ENCODE measurements at places on chromosomes 2 and 18. TPM values are rescaled to one million over a fixed set of nuclear protein-coding genes. Genes with fewer than 3 reads are reported as not detected.

Gene VIL1
- 0.63 TPM for polyA plus RNA-seq

Gene MBD1
- 18.7 TPM for polyA plus RNA-seq

Gene G6PC2
- not detected for polyA plus RNA-seq

GRCh38 chr2:199488772-199489400 lies 31.1 kb upstream of the SATB2 start:
- no peaks in the 10 kb centered on the region for H3K4me1 ChIP-seq
- no peak for DNase-seq
- no peak overlapping the region for H3K27ac ChIP-seq
- no peak overlapping the region for H3K4me3 ChIP-seq

- H3K4me1 ChIP-seq: no peaks in the 10 kb centered on the region
- no peak overlapping the region for H3K27ac ChIP-seq
- H3K27me3 ChIP-seq: no peaks in the 10 kb centered on the region
- H3K36me3 ChIP-seq: no peaks in the 10 kb centered on the region
- no peak overlapping the region for H3K4me3 ChIP-seq
Observed at GRCh38 chr2:180609626-180610340, 370.6 kb upstream of the UBE2E3 start.

- peaks cover 4% of the 10 kb centered on the region for H3K36me3 ChIP-seq
- H3K4me1 ChIP-seq: peaks cover 6% of the 10 kb centered on the region
- peaks cover 12% of the 10 kb centered on the region for H3K27me3 ChIP-seq
- H3K4me3 ChIP-seq: peak overlapping the region; percentile 61
- no peak overlapping the region for H3K27ac ChIP-seq
- DNase-seq: no peak
Observed at GRCh38 chr18:31723990-31724711, 36.5 kb downstream of the SLC25A52 start.

DNA sequence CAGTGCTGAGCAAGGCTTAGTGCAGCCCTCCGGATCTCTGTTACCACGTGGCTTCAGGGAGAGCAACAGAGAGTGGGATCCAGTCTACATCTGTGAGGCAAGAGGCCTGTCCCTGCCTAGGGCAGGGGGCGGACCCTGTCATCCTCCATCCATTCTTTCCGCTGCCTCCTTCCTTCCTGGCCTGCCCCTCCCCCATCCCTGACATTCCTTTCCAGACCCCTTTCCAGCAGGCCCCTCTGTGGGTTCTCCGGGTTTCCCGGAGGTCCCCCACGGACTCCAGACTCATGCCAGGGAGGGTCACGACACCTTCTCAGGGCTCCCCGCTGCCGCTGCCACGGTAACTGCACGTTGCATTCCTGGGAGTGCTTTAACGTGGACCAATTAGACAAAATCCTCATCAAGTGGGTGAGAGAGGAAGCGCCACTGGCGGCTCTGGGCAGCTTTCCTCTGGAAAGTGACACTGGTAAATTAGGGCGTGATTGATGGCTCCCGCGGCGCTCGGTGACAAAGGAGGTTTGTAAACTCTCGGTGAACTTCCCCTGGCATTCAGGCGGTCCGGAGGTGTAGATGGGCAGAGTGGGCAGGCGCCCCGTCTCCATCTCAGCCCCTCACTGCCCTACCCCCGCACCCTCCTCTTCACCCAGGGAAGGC lies 11.4 kb downstream of the ATOH8 start:
- H3K4me1 ChIP-seq: no peaks in the 10 kb centered on the region
- H3K27me3 ChIP-seq: peaks cover 11% of the 10 kb centered on the region
- no peak overlapping the region for H3K4me3 ChIP-seq
- no peak for DNase-seq

DNA sequence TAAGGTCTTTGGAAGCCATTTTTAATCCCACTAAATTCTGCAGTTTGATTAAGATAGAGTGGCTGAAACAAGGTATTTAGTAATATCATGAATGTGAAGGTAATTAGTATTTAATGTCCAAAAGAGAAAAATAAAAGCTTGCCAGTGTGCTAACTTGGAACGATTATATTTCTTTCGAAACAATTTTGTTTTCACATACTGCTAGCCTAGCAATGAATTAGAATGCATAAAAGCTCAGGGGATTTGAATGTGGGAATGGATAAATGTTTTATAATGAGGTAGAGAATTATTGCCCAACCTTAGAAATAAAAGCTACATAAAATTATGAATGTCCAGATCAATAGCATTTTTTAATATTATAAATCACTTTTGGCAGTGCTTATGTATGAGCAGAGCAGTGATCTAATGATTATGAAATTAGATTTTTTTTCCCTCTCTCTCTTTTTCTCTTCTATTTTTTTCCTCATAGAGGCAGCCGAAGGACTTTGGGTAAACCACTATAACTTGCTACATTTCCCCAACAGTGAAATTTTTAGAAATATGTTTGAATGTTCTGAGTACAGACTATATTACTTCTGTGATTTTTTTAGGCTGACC lies 75.5 kb downstream of the PLCL1 start:
- peaks cover 3% of the 10 kb centered on the region for H3K27me3 ChIP-seq
- DNase-seq: no peak
- no peak overlapping the region for H3K4me3 ChIP-seq
- no peak overlapping the region for H3K27ac ChIP-seq
- H3K36me3 ChIP-seq: no peaks in the 10 kb centered on the region
- no peaks in the 10 kb centered on the region for H3K4me1 ChIP-seq

- no peak for DNase-seq
- H3K27ac ChIP-seq: no peak overlapping the region
- peaks cover 8% of the 10 kb centered on the region for H3K27me3 ChIP-seq
- H3K4me1 ChIP-seq: peaks cover 16% of the 10 kb centered on the region
Observed at GRCh38 chr2:104654811-104655210, 199.1 kb upstream of the POU3F3 start.

- no peaks in the 10 kb centered on the region for H3K36me3 ChIP-seq
- peaks cover 25% of the 10 kb centered on the region for H3K4me1 ChIP-seq
- peak; percentile 7 for DNase-seq
- peak overlapping the region; percentile 92 for H3K4me3 ChIP-seq
- peaks cover 20% of the 10 kb centered on the region for H3K27me3 ChIP-seq
- H3K27ac ChIP-seq: no peak overlapping the region
Observed at GRCh38 chr18:23661735-23662308, 889 bp downstream of the ANKRD29 start.

GRCh38 chr18:67428805-67429204 lies 87.7 kb downstream of the DSEL start:
- H3K36me3 ChIP-seq: no peaks in the 10 kb centered on the region
- no peaks in the 10 kb centered on the region for H3K4me1 ChIP-seq
- H3K27ac ChIP-seq: no peak overlapping the region

DNA sequence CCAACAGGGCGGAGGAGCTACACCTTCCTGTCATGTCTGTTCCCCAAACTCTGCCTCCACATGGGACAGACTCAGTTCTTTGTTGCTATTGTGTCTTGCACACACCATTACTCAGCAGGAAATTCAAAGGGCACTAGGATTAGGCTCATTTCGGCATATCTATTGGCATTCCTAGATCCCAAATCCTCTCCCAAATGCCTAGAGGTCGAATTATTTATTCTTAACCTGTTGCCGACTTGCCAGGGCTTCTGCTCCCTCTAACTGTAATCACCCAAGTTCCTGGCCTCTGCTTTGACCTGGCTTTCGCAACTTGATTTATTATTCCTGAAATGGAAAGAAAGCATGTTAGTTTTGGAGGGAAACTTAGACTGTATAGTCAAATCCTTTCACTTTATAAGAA lies 67.8 kb upstream of the ST6GAL2 start:
- H3K27me3 ChIP-seq: peaks cover 3% of the 10 kb centered on the region
- H3K36me3 ChIP-seq: no peaks in the 10 kb centered on the region
- no peak overlapping the region for H3K27ac ChIP-seq

GRCh38 chr2:233997707-233998106 lies 52.8 kb upstream of the SPP2 start:
- H3K4me3 ChIP-seq: no peak overlapping the region
- H3K36me3 ChIP-seq: peaks cover 3% of the 10 kb centered on the region
- no peaks in the 10 kb centered on the region for H3K27me3 ChIP-seq
- peak overlapping the region; percentile 33 for H3K27ac ChIP-seq
- DNase-seq: no peak
- H3K4me1 ChIP-seq: peaks cover 75% of the 10 kb centered on the region

DNA sequence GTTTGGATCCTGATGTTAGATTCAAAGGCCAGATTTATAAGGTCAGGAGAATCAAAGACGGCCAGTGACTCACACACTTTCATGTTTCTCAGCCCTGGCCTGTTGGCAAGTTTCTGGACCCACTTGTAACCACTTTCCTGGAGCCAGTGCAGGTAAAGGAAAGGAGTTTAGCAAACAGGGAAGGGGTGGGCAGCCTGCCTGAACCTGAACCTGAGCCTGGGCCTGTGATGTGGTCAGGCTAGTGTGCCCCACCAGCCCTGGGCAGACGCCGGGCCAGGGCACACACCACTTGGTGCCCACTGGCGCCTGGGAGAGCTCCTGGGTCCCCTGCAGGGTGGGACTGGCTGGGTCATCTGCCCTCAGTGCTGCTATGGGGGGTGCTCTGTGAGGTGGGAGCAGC lies 100.5 kb upstream of the SPRED2 start:
- H3K4me1 ChIP-seq: no peaks in the 10 kb centered on the region
- no peak overlapping the region for H3K27ac ChIP-seq
- H3K36me3 ChIP-seq: no peaks in the 10 kb centered on the region
- peaks cover 3% of the 10 kb centered on the region for H3K27me3 ChIP-seq

- no peak for DNase-seq
- H3K4me3 ChIP-seq: no peak overlapping the region
- H3K36me3 ChIP-seq: no peaks in the 10 kb centered on the region
- no peaks in the 10 kb centered on the region for H3K4me1 ChIP-seq
- no peak overlapping the region for H3K27ac ChIP-seq
Observed at GRCh38 chr18:37672001-37672400, 106.4 kb upstream of the CELF4 start.

- DNase-seq: no peak
- no peak overlapping the region for H3K27ac ChIP-seq
- H3K4me3 ChIP-seq: no peak overlapping the region
- H3K36me3 ChIP-seq: peaks cover 4% of the 10 kb centered on the region
Observed at GRCh38 chr2:74010087-74010541, 25.4 kb downstream of the TET3 start.

DNA sequence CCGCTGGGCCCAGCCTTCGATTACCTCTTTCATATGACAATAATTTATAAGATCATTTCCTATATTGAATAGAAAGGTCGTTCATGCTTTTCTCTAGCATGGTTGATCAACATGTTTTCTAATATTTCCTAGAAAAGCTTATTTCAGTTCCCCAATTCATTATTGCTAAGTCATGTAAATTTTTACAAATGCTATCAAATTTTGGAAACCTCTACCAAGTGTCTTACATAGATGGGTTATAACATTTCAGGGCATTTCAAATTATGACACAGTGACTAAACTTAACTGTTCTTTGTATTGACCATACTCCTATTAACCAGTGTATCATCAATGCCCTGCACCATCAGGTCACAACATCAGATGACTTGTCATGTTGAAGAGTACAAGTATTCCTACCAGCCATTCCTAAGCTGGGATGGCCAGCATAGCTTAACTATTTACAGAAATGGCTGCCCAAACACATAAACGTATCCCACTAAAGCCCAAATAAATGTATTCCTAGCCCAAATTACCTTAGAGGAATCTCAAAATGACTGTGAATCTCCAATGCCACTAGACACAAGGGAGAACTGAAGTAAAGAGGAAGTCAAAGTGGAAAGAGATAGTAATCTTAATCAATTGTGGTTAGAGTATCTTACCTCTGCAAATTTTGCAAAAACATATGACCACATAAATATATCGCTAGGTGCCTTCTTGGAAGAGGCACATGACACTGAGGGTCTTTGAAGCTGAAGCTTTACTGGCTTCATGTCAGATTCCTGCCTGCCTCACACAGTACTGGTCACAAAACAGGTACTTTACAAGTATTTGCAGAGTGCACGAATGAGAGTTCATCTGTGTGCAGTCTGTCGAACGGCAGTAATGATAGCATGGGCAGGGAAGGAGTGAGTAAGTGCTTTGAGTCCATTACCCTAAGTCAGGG lies 87.3 kb upstream of the TLK1 start:
- H3K36me3 ChIP-seq: no peaks in the 10 kb centered on the region
- H3K27ac ChIP-seq: no peak overlapping the region
- peaks cover 13% of the 10 kb centered on the region for H3K4me1 ChIP-seq
- no peak overlapping the region for H3K4me3 ChIP-seq
- DNase-seq: no peak

DNA sequence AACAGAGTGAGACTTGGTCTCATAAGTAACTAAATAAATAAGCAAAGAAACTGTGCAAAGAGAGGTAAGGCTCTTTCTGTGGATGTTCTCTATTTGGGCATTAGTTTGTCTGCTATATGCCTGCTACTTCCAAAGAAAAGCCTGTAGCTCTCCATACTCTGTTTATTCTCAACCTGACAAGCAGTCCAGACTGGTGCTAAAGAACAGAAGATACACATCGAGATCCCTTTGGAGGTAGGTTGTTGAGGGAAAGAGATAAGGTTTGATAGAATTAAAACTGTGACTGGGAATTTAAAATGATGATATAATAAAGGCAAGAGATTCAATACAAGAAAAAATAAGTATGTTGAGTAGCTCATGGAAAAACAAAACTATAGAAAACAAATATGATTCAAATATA lies 885.1 kb upstream of the FSHR start:
- no peak overlapping the region for H3K4me3 ChIP-seq
- no peaks in the 10 kb centered on the region for H3K27me3 ChIP-seq
- no peak for DNase-seq
- H3K36me3 ChIP-seq: peaks cover 3% of the 10 kb centered on the region
- H3K27ac ChIP-seq: no peak overlapping the region

- DNase-seq: no peak
- H3K4me1 ChIP-seq: no peaks in the 10 kb centered on the region
- H3K27me3 ChIP-seq: no peaks in the 10 kb centered on the region
Observed at GRCh38 chr2:2919026-2919425, 458.6 kb downstream of the EIPR1 start.

GRCh38 chr18:25053466-25053865 lies 298.5 kb downstream of the ZNF521 start:
- H3K27me3 ChIP-seq: no peaks in the 10 kb centered on the region
- DNase-seq: no peak
- no peaks in the 10 kb centered on the region for H3K36me3 ChIP-seq
- no peaks in the 10 kb centered on the region for H3K4me1 ChIP-seq

DNA sequence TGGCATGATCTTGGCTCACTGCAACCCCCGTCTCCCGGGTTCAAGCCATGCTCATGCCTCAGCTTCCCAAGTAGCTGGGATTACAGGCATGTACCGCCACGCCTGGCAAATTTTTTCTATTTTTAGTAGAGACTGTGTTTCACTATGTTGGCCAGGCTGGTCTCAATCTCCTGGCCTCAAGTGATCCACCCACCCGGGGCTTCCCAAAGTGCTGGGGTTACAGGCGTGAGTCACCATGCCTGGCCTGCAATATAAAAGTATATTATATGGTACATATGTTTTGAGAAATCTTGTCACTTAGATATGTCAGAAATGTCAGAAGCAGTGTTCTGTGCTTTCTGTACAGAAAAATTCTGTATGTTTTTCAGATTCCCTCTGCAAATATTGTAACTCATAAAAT lies 19.2 kb upstream of the XPO1 start:
- no peak overlapping the region for H3K4me3 ChIP-seq
- DNase-seq: no peak
- no peaks in the 10 kb centered on the region for H3K36me3 ChIP-seq
- H3K4me1 ChIP-seq: no peaks in the 10 kb centered on the region
